ENCODE measurements at places on chromosomes 13 and 19.

GRCh38 chr13:46656786-46657185, 103.8 kb downstream of the LRCH1 start:
- no peak for DNase-seq

GRCh38 chr19:39160523-39160861, 34.9 kb downstream of the PAK4 start:
- DNase-seq, result no peak

GRCh38 chr13:98454389-98454881, 122.5 kb downstream of the STK24 start:
- DNase-seq, result no peak

DNA sequence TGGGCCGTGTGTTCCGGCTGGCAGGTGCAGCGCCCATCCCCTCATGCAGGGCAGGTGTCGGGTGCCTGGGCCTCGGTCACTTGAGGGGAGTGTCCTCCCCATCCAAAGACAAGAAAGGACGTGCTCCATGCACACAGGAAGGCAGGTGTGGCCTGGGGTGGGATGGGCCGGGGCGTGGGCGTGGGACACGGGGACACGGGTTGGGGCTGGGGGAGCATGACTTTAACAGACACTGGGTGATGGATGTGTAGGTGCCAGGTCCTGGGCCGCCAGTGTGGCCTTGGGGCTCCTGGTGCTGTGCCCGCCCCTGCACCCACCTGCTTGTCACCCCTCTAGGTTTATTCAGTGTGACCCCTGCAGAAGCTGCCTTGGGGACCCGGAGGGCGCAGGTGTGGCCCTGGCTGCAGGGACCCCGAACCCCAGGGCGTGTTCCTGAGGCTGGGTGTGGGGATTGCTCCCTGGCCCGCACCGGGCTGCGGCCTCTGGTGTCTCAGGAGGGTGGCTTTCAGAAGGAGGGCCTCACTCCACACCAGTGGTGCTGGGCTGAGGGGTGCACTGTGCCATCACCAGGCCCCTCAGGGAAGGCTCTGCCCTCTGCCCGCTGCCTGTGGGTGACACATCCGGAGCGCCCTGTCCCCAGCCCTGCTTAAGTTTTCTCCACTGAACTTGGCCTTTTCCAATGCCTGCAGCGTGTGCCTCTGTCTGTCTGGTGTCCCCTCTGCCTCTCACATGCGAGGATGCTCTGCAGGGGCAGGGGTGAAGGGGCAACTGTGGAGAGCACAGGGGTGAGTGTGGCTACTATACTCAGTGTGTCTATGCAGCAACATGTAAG, 5.2 kb downstream of the TMEM255B start:
- DNase-seq, result no peak

- DNase-seq, result no peak
Observed at GRCh38 chr13:110126391-110126961, 180.5 kb downstream of the COL4A1 start.

DNA sequence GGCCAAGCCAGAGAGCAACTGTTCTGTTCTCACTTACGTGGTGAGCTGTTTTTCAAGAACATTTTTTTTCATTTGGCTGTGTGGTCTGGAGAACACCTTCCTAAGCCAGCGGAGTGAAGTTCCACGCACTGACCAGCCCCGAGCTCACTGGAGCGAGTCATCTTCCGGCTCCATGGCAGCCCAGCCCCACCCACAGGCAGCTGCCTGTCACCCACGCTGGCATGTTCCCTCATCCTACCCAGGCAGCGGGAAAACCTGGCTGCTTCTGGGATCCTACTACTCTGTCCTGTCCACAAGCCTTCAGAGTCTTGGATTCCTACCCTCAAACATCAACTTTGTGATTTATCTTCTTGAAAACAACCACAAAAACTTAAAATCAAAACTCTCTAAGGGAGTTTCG, 76.2 kb downstream of the GGACT start:
- no peak for DNase-seq

GRCh38 chr13:51997641-51998330, 13.5 kb downstream of the ATP7B start:
- DNase-seq, result peak; percentile 89

DNA sequence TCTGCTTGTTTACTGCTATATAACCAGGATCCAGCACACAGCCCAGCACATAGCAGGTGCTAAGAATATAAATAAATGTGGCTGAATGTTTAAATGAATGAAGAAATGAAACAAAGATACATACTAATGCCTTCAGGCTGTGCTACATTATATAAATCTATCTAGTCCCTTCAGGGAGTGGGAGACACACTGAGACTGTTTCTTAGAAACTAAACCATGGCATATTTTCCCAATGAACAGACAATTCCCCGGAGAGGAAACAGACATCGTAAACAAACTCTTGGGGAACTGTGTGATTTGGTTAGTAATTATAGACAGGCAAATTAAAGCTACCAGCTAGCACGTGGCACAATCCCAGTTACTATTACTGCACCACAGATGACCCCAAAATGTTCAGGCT, 9.7 kb upstream of the FEM1A start:
- no peak for DNase-seq

- peak; percentile 54 for DNase-seq
Observed at GRCh38 chr13:101875717-101876393, 423.4 kb downstream of the ITGBL1 start.

DNA sequence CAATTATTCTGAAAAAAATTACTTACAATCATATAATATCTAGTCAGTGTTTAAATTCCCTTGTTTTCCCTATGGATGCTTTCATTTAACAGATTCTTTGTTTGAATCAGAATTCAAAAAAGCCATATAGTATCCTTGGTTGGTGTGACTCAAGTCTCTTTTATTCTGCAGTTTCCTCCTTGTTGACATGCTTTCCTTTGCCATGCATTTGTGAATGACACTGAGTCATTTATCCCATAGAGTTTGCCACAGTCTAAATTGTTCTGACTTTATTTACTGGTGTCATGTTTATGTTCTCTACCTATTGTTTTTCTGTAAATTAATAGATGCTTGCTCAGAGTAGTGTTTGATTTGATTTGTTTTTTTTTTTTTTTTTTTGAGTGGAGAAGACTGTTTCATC, 893.8 kb upstream of the SLC10A2 start:
- DNase-seq, result no peak

GRCh38 chr13:21852043-21852442, 181.2 kb downstream of the FGF9 start:
- DNase-seq, result no peak

GRCh38 chr13:55073000-55073399, 2044.4 kb downstream of the OLFM4 start:
- no peak for DNase-seq

DNA sequence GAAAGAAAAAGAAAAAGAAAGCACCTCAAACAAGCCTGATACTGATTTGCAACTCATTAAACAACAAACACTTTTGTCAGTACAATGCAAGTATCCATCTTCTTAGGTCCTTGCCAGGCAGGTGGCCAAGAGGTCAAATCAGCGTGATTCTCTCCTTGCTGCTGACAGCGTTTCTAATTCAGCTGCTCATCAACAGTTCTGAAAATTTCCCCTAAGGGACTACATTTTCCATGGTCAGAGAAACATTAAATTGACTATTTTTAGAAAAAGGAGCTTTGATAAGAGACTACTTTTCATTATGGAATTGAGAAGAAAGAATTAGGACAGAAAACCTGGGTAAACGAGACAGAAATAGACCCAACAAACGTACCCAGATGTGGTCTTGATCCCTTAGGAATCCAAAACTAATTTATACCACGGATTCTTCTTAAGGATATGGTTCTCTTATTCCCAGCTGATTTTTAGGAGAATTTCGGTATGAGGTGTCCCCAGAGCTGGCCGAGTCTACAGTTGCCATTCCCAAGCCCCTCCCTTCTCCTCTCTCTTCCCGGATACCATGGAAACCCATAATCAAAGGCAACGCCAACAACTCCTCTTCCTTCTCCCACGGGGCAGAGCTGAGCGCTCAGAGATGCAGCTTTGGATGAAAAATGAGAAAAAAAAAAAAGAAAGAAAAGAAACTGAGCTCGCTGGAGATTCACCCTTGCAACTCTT, 29.5 kb upstream of the CEBPG start:
- DNase-seq, result no peak

DNA sequence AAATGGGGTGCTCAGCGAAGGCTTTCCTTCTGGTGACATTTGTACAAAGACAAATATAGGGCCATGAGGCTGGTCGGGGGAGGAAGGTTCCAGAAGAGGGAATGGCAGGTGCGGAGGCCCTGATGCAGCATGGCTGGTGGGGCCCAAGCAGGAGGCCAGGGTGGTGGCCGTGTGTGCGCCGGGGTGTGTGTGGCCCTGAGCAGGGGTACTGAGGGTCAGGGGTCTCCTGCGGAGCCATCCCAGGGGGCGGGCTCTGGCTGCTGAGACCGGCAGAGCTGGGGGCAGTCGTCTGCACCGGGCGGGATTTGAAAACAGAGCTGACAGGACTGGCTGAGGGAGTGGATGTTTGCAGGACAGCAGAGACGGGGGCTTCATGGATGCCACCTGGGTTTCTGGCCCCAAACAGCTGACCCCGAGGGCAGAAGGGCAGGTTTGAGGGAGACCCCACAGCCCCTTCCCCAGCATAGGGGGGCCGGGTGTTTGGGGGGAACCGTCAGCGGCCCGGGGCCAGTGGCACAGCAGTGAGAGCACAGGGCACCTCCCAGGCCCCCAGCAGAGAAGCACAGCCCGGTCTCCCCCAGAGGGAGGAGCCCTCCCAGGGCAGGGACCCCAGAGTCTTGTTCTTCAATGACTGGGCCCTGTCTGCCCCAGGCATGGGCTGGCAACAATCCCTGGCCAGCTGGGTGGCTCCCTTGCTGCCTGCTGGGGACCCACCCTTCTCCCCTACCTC, 11.4 kb downstream of the PIAS4 start:
- DNase-seq, result no peak

Data from Caco-2 (cell line).